ENCODE measurements at places on chromosomes 3 and 15. TPM values are rescaled to one million over a fixed set of nuclear protein-coding genes. Genes with fewer than 3 reads are reported as not detected.

GRCh38 chr3:112550859-112551258 lies 10.9 kb downstream of the ATG3 start:
- H3K4me1 ChIP-seq, result peaks cover 3% of the 10 kb centered on the region
- peaks cover 35% of the 10 kb centered on the region for H3K36me3 ChIP-seq
- no peak for DNase-seq
- H3K27me3 ChIP-seq, result no peaks in the 10 kb centered on the region
- no peak overlapping the region for H3K27ac ChIP-seq

DNA sequence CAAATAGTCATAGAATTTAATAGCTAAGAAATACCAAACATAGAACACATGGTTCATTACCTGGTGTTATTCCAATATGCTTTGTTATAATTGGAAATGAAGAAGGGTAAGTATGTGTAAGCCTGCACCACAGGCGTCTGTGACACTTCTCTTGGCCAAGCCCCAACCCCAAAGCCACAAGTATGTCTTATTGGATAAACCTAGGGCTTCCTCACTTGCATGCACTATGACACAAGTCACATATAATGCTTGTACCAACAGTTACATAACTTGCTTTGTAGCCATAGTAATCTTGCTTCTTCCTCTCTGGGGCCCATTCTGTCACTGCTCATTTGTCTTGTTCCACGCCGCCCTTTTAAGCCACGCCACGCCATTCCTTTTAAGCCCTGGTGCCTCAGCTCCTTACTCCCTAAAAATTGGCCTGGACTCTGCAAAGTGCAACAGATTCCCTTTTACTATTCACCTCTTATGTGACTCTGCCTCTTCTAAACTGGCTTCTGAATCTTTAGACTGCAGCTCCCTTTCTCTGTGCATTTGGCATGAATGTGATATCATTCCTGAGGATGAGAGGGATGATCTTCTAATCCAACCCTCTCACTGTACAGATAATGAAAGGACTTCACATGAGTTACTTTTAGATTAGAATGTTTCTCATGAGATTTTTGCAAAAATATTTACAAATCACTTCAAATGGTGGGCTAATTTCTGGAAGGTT lies 48.1 kb upstream of the EPHA3 start:
- no peaks in the 10 kb centered on the region for H3K4me1 ChIP-seq
- H3K4me3 ChIP-seq, result no peak overlapping the region
- no peaks in the 10 kb centered on the region for H3K36me3 ChIP-seq
- no peak overlapping the region for H3K27ac ChIP-seq

- peaks cover 22% of the 10 kb centered on the region for H3K27me3 ChIP-seq
- no peak for DNase-seq
- H3K4me3 ChIP-seq, result peak overlapping the region; percentile 72
Measured at GRCh38 chr15:74365598-74366445, 1.6 kb downstream of the CYP11A1 start.

ASB14 gene
- not detected for total RNA-seq

- peaks cover 52% of the 10 kb centered on the region for H3K4me1 ChIP-seq
- DNase-seq, result no peak
- H3K27me3 ChIP-seq, result no peaks in the 10 kb centered on the region
- H3K27ac ChIP-seq, result peak overlapping the region; percentile 69
Measured at GRCh38 chr15:61034678-61035291, 194.3 kb downstream of the RORA start.

GRCh38 chr3:3632449-3632848 lies 166.8 kb upstream of the LRRN1 start:
- DNase-seq, result no peak
- no peaks in the 10 kb centered on the region for H3K27me3 ChIP-seq
- no peak overlapping the region for H3K4me3 ChIP-seq
- no peaks in the 10 kb centered on the region for H3K36me3 ChIP-seq
- H3K27ac ChIP-seq, result no peak overlapping the region

DNA sequence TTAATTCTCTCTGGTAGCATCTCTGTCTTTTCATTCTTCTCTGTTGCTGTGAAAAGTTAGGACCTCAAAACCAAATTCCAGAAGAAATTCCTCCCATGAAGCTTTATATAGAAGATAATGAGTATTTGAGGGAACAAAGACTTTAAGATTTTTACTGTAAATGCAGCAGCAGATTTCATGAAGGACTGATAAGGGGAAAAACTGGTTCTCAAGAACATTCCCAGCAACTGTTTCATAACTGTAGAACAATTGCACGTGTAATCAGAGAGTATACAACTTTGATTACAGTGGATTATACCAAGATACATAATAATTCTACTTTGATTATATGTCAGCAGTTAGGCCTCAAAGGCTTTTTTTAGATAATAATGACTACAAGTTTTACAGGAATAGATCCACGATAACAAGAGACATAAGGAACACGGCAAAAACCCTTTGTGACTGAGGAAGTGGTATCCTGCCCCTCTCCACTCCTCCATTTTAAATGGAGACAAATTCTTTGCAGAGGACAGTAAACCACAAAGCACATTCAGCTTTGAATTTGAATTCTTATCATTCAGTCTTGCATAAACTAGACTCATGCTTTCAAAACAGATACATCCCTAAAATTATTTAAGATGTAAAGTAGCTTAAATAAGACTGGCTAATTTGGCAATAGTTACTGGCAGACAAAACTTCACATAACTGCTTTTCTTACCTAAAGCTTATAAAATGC lies 42.9 kb upstream of the DIPK2A start:
- DNase-seq, result no peak
- H3K27me3 ChIP-seq, result no peaks in the 10 kb centered on the region
- no peak overlapping the region for H3K4me3 ChIP-seq
- no peaks in the 10 kb centered on the region for H3K36me3 ChIP-seq
- no peak overlapping the region for H3K27ac ChIP-seq

DNA sequence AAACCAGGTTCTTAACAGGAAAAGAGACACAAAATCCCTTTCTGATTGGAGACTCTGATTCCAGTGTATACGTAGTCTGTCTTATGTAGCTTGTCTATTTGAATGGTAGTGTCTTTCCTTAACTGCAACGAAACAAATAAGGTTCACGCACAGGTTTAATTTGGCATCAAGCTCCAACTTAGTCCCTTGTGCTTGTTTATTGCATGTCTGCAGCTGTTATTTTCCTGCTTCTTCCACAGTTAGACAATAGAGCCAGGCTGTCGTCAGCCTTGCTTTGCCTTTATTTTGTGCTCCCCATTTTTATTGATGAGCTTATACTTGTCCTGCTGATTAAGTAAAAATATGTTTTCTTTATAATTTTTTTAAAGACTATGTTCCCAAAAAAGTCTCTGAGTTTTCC lies 152.7 kb upstream of the CDIN1 start:
- H3K4me3 ChIP-seq, result no peak overlapping the region
- H3K36me3 ChIP-seq, result no peaks in the 10 kb centered on the region
- no peaks in the 10 kb centered on the region for H3K27me3 ChIP-seq
- no peak overlapping the region for H3K27ac ChIP-seq

GRCh38 chr15:38213356-38213755 lies 39.3 kb upstream of the SPRED1 start:
- peaks cover 5% of the 10 kb centered on the region for H3K4me1 ChIP-seq
- DNase-seq, result no peak
- no peak overlapping the region for H3K4me3 ChIP-seq
- H3K36me3 ChIP-seq, result no peaks in the 10 kb centered on the region

DNA sequence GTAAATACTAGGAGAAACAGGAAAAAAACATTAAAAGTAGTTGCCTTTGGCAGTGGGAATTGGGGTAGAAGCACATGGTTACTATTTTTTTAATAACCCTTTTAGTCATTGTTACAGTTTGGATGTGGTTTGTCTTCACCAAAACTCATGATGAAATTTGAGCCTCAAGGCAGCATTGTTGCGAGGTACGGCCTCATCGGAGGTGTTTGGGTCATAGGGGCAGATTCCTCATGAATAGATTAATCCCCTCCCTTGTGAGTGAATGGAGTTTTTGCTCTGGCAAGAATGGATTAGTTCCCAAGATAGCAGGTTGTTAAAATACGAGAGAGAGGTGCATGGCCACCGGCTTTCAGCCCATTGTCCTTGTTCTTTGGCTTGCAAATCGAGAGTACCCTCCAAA lies 92.6 kb downstream of the LEKR1 start:
- H3K27me3 ChIP-seq, result no peaks in the 10 kb centered on the region
- no peaks in the 10 kb centered on the region for H3K36me3 ChIP-seq
- H3K27ac ChIP-seq, result no peak overlapping the region
- no peaks in the 10 kb centered on the region for H3K4me1 ChIP-seq
- no peak overlapping the region for H3K4me3 ChIP-seq

DNA sequence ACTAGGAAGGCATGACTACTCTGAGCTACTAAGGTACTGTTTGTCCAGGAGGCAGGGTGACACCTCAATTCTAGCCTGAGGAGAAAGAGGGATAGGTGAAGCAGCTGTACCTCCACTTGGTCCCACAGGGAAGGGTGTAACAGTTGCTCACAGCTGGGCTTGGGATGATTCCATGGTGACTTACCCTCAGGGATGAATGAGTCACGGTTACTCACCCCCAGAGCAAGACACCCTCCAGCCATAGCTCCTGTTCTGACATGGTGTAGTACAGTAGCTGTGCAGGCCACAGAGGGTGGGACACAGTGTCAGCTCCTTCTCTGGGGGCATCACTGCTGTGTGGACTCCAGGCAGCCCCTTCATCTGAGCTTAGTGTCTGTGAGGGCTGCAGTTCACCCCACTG lies 868.6 kb upstream of the SEMA6D start:
- H3K27me3 ChIP-seq, result no peaks in the 10 kb centered on the region
- H3K27ac ChIP-seq, result no peak overlapping the region
- H3K36me3 ChIP-seq, result no peaks in the 10 kb centered on the region

DOCK3 gene
- 9.0 TPM for total RNA-seq

DNA sequence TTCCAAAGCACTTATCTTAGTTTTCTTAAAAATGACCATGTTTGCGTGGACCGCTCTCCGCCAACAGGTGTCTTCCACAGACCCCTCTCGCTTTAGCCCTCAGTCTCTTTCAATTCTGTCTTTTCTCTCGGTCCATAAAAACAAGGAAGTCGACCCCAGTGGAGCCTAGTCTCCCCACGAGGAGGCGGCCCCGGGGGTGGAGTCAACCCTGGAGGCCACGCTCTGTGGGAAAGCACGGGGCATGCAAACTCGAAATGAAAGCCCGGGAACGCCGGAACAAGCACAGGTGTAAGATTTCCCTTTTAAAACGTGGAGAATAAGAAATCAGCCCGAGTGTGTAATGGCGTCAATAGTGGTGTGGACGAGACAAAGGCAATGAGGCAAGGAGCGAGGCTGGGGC lies 49.1 kb downstream of the EBLN2 start:
- H3K36me3 ChIP-seq, result no peaks in the 10 kb centered on the region
- no peak overlapping the region for H3K4me3 ChIP-seq
- DNase-seq, result no peak

CHRD gene
- 17.6 TPM for total RNA-seq

GRCh38 chr3:46695177-46695961 lies 1.9 kb upstream of the ALS2CL start:
- no peaks in the 10 kb centered on the region for H3K36me3 ChIP-seq
- H3K27ac ChIP-seq, result peak overlapping the region; percentile 79
- peaks cover 85% of the 10 kb centered on the region for H3K4me1 ChIP-seq
- H3K27me3 ChIP-seq, result no peaks in the 10 kb centered on the region
- DNase-seq, result no peak
- no peak overlapping the region for H3K4me3 ChIP-seq

- H3K36me3 ChIP-seq, result no peaks in the 10 kb centered on the region
- H3K4me3 ChIP-seq, result no peak overlapping the region
- H3K27me3 ChIP-seq, result no peaks in the 10 kb centered on the region
- H3K27ac ChIP-seq, result no peak overlapping the region
- no peaks in the 10 kb centered on the region for H3K4me1 ChIP-seq
- no peak for DNase-seq
Measured at GRCh38 chr3:114712728-114713492, 419.1 kb downstream of the TIGIT start.

C3orf80 gene
- 0.26 TPM for total RNA-seq

TGM5 gene
- total RNA-seq, result 0.91 TPM

GRCh38 chr15:34102175-34102925 lies 467 bp downstream of the PGBD4 start:
- H3K4me1 ChIP-seq, result peaks cover 38% of the 10 kb centered on the region
- H3K27ac ChIP-seq, result peak overlapping the region; percentile 85
- no peaks in the 10 kb centered on the region for H3K27me3 ChIP-seq
- DNase-seq, result no peak

DNA sequence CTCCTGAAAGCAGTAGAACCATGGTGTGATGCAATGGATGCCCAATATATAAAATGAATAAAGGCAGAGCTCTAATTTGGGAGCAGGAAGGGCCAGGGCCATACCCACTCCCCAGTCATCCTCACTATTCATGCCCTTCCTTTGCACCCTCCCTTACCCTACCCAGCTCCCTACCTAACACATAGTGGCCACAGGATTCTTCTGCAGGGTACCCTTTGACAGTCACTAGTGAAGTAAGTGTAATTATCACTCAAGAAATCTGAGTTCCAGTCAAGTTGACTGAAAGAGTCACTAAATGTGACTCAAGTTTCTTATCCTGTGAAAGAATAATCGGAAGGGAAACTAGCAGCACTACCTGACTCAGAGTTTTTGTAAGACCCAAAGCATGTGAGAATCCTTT lies 69.2 kb downstream of the RASA2 start:
- H3K4me1 ChIP-seq, result no peaks in the 10 kb centered on the region
- H3K27me3 ChIP-seq, result no peaks in the 10 kb centered on the region
- no peak overlapping the region for H3K4me3 ChIP-seq
- peaks cover 3% of the 10 kb centered on the region for H3K36me3 ChIP-seq
- no peak overlapping the region for H3K27ac ChIP-seq

Measured in esophagus muscularis mucosa (tissue), 4 donors.